ENCODE measurements at places on chromosomes 1 and 21.

- peaks cover 11% of the 10 kb centered on the region for H3K4me1 ChIP-seq
- no peaks in the 10 kb centered on the region for H3K27me3 ChIP-seq
- no peak overlapping the region for H3K27ac ChIP-seq
- H3K36me3 ChIP-seq: peaks cover 57% of the 10 kb centered on the region
- no peak overlapping the region for H3K4me3 ChIP-seq
- no peak for DNase-seq
Observed at GRCh38 chr1:154550657-154551056, 7.8 kb downstream of the UBE2Q1 start.

DNA sequence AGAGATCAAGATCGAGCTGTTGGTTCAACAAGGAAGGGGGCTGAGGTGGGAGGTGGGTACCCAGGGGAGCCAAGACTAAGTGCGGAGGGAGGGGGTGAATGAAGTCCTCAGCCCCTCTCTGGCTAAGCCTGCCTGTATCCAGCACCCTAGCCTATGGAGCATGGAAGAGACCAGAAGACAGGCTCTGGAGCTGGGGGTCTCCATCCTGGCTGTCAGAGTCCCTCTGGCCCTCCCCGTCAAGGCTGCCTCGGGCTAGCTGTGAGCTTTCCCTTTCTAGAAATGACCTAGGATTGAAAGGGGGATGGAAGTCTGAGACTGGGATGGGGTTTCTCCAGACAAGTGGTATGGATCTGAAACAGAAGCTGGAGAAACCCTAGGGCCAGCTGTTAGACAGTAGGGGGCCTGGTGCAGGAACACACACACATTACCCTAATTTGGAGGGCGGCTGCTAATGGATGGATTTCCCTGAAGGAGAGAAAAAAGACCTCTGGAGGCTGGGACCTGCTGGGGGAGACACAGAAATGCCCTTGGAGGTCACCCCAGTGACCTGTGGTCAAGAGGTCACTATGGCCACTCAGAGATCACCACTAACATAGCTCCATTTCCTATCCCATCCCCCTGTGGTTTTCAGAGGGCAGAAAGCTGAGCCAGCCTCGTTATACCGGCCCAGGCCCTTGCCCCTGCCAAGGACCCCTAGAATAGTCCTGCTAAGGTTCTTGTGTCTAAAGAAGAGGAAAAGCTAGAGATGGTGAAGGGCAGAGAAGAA is 107.8 kb downstream of the TMEM53 start:
- H3K27me3 ChIP-seq: peaks cover 29% of the 10 kb centered on the region
- H3K36me3 ChIP-seq: no peaks in the 10 kb centered on the region
- H3K4me1 ChIP-seq: peaks cover under 1% of the 10 kb centered on the region
- DNase-seq: no peak
- no peak overlapping the region for H3K27ac ChIP-seq

- H3K27ac ChIP-seq: no peak overlapping the region
- H3K4me1 ChIP-seq: no peaks in the 10 kb centered on the region
- H3K36me3 ChIP-seq: no peaks in the 10 kb centered on the region
- no peak for DNase-seq
- H3K27me3 ChIP-seq: peaks cover 5% of the 10 kb centered on the region
- no peak overlapping the region for H3K4me3 ChIP-seq
Observed at GRCh38 chr1:1591452-1591851, 8.5 kb downstream of the FNDC10 start.

DNA sequence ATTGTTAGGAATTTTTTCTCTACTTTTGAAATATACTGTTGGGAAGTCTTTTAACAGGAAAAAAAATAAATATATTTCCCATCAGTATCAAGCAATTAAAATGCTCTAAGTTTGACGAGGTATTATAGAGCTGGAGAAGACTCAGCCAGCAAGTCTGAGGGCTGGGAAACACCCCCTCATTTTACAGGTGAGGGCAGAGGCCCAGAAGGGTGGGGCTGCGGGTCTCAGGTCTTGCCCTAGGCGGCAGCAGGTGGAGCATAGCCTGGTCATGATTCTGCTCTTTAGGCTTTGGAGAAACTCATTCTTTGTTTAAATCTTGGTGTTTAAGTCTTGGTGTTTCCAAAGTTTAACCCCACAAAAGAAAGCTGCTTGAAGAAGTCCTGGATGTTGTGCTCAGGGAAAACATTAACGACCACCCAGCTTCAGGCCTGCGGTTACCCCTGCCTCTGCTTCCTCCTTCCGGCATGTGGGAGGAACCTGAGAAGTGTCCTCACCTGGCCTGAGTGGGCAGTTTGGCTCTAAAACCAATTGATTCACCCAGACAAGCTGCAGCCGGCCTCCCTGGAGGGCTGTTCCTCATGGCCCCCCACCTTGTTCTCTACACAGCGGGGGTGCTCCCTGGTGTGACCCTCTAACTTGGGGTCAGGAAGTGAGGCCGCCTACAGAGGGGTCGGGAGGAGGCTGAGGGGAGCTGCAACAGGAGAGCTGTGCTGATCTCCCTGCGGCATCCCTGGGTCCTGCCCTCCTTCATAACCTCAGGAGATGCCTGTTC is 41.7 kb downstream of the OLFML2B start:
- no peak for DNase-seq
- peaks cover 7% of the 10 kb centered on the region for H3K27me3 ChIP-seq
- H3K36me3 ChIP-seq: no peaks in the 10 kb centered on the region
- H3K4me1 ChIP-seq: no peaks in the 10 kb centered on the region

DNA sequence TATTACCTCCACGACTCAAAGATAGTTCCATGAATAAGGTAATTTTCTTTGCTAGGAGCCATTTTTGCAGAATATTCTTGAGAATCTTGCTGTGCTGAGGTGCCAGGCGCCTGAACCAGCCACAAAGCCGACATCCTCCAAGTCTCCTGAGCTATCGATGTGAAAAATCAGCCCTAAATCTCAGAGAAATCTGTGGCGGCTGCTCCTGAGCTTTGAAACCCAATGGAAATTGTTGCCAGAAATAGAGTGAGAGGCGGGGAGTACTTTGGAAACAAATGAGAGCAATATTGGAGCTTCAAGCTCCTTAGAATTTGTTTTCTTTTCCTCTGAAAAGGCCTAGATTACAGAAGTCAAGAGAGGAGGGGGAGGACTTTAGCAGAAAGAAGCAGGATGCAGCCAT is 6.3 kb downstream of the CAMK1G start:
- peaks cover 38% of the 10 kb centered on the region for H3K27me3 ChIP-seq
- H3K36me3 ChIP-seq: no peaks in the 10 kb centered on the region
- DNase-seq: no peak
- peaks cover 5% of the 10 kb centered on the region for H3K4me1 ChIP-seq
- H3K27ac ChIP-seq: no peak overlapping the region

All from activated CD8-positive, alpha-beta memory T cell treated with anti-CD3 and anti-CD28 coated beads, Interleukin-2, amount 10 ng/mL, durations not matched to agents 7 days and 5 days (primary cell).